ENCODE measurements at places on chromosomes 6 and 20.

DNA sequence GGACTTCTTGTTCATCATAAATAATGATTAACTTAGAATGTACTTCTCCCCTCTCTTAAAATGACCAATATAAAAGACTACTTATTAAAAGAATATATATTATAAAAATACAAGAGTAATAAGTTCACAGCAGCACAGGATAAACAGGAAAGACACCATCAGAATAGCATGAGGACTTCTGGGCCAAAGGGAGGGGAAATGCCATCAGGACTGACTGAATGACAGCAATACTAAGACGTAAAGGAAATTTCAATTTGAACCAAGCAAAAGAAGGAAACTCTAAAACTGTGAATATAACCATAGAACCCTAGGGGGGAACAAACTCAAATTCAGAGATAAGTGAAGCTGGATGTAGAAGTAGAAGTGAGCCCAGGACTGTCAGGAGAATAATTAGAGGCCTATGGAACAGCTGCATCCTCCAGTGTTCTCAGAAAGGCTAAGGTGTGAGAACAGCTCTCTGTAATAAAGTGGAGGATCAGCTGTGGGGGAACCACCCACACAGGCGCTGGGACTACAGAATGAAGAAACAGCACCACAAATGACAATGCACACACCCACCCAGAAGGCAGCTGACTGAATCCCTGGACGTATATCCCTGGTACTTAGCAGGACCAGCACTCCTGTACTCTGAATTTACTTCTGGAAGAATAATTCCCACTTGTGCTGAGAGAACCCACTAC lies 37.8 kb downstream of the ZHX3 start:
- no peak for DNase-seq

GRCh38 chr6:147274776-147275175 lies 70.6 kb downstream of the STXBP5 start:
- no peak for DNase-seq

- no peak for DNase-seq
Measured at GRCh38 chr20:17710379-17711266, 10.9 kb downstream of the BANF2 start.

GRCh38 chr20:17558154-17558940 lies 11.5 kb upstream of the DSTN start:
- no peak for DNase-seq

DNA sequence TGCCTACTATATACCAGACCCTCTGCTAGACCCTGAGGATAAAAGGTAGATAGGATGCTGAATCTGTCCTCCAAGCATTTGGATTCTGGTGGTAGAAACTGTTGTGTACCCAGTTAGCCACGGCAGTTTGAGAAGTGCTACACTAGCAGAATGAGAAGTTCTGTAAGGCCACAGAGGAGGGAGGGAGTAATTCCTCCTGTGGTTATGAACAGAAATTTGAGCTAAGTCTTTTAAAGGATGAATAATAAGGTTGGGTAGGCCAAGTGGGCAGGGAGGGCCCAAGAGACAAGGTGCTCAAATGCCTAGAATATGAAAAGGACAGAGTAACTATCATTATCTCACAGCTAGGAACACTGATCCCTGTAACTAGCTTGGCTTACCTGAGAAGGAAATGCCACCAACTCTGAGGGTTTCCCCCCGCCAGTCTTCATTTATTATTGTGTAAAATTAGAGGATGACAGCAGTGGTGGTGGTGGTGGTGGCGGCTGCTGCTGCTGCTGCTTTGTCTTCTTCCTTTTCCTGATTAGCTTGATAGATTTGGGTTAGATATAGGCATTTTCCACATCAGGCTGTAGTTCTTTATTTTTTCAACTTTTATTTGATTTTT lies 243.3 kb downstream of the PRL start:
- DNase-seq = no peak

Measured in non-pigmented ciliary epithelial cell (primary cell).